Right ventricle myocardium inferior (tissue), 1 donor: ENCODE measurements at places on chromosomes 16 and 17.
A peak's percentile ranks its signal among the peaks of the same experiment; 100 is the strongest.

GRCh38 chr17:73142872-73143381, 21.9 kb upstream of the SSTR2 start:
- DNase-seq = no peak

DNA sequence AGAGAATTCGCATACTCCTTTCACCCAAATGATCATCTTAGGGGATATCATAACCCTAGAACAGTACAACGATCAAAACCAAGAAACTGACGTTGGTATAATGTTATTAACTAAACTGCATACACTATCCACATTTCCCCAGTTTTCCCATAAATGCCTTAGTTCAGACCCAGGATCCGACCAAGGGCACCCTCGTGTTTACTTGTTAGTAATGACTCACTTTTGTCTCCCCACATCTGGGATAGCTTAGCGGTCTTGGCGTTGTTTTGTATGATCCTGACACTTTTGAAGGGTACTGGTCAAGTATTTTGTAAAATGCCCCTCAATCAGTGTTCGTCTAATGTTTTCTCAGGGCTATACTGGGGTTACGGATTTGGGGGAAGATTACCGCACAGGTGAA, 8.0 kb downstream of the HS3ST3A1 start:
- DNase-seq = no peak

DNA sequence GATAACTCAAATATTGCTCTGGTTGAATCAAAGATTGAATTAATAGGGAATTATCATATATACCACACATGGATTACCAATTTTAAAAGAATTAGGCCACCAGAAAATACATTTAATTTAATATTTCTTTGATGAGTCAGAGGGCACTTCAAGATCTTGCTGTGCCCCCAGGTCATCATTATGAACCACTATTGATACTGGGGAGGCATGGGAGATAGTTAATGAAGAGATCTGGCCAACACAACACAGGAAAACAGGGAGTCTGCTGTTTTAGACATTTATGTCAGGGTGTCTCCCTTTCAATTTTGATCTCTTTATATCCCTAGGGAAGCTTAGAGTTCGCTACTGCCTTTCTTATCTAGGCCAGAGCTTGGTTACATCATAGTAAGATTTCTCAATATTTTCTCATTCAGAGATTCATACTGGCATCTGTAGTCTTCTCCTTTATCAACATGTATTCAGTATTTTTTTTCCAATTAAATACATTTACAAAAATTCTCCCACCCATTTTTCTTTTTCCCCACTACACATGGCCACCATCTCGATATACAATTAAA, 158.3 kb upstream of the ZFHX3 start:
- no peak for DNase-seq

GRCh38 chr16:84925092-84925772, 86.1 kb downstream of the ZDHHC7 start:
- DNase-seq = peak; percentile 74

DNA sequence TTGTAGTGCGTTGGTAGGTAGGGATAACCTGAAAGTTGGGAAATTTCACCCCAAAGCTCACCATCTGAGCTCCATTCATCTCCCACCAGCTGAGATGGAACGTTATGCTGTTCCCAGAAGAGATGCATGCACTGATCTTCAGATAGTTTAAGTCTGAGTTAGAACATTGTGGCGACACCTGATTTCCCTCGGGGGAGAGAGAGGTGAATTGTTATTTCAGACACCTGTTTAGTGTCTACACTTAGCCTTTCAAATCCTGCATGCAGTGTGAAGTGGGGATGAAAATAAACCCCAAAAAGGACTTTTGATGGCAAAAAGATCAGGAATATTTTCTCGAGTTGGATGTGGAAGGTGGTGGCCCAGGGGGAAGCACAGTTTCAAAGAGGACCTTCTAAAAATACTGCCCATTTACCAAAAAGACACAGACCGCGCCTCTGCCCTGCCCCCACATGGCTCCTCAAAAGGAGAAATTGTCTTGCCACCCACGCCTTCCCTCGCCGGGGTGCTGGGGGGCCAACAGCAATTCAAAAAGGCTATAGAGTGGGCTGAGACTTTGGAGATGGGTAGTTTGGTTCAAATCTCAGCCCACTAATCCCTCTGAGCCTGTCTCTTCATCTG, 11.4 kb downstream of the CIITA start:
- DNase-seq = no peak

DNA sequence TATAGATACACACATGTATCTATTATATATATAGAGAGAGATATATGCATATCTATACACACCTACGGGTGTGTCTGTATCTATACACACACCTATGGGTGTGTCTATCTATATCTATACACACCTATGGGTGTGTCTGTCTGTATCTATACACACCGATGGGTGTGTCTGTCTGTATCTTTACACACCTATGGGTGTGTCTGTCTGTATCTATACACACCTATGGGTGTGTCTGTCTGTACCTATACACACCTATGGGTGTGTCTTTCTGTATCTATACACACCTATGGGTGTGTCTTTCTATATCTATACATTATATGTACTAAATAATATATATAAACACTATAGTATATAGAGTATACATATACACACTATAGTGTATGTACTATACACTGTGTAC, 738.5 kb downstream of the MAF start:
- DNase-seq = no peak

DNA sequence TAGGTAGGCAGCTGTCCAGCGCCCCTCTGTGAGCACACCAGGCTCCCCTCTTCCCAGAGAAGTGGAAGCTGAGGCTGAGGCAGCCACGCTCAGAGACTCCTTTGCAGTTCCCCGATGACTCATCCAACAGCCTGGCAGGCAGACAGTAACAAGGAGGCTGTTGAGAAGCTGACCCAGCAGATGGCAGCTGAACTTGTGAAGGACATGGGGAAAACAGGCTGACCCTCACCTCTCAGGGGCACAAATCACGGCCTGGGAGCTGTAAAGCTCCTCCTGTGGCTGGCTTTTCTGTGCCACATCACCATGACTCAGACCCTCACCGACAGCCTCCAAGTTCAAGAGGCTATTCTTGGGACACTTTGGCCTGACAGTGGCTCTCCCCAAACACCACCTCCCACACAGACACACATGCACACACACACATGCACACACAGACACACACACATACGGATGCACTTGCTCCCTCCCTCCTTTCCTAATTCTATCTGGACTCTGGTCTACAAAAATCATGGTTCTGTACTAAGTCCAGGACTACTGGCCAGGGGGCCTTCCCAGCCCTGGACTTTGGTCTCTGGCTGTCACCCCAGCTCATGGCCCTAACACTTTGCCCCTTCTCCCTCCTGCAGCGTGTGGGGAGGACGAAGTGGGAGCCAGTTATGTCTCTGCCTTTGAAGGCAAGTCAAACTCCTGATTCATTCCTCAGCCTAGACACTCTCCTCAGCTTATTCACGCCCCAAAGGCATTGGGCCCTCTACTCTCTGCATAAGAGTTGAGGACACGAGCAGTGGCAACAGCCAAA, 23.2 kb downstream of the MAP3K14 start:
- no peak for DNase-seq

DNA sequence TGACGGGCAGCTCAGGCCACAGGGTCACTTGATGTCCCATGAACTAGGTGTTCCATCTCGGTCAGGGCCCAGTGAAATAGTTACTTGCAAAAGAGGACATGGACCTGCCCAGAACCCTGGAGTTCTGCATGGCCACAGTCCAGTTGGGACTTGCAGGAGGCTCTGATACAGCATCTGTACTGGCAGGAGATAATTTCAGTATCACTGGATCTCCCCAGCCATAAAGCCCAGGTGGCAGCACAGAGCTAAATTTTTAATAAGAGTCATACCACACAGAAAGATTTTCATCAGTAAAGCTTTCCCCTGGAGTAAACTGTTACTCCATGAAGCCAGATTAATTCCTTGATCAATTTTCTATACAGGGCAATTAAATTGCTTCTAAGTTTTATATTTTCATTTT, 18.0 kb upstream of the SLC16A5 start:
- no peak for DNase-seq

DNA sequence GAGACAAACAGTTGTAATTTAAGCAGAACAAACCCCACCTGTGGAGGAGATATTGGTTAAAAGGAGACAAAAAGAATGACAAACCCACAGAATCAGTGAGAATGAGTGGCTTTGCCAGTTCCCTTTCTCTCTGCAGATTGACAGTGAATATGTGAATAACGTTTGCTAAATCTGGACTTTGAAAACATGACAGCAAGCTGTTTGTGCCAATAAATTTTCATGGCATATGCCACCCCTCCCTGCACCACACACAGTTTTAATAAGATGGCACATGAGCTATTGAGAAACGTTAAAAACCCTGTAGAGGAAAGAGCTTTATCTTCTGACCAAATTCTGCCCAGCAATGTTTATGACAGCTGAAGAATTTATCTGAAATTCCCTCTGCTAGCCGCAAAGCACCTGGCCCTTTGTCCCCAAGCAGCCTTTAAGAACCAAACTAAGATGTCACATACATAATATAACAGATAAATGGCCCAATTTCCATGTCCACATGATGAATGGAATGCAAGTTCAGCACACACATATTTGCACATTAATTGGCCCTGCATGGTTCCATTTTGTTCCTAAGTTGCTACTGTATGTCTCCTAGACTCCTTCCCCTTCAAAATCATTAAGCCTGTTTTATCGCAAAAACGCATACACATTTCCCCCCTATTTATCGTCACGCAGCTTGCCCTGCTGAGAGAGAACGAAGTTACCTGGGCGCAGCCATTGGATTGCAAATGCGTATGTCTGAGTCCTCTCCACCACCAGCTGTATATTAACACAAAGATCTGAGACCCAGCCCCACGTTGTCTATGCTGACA, 773.5 kb upstream of the EEF2KMT start:
- no peak for DNase-seq

DNA sequence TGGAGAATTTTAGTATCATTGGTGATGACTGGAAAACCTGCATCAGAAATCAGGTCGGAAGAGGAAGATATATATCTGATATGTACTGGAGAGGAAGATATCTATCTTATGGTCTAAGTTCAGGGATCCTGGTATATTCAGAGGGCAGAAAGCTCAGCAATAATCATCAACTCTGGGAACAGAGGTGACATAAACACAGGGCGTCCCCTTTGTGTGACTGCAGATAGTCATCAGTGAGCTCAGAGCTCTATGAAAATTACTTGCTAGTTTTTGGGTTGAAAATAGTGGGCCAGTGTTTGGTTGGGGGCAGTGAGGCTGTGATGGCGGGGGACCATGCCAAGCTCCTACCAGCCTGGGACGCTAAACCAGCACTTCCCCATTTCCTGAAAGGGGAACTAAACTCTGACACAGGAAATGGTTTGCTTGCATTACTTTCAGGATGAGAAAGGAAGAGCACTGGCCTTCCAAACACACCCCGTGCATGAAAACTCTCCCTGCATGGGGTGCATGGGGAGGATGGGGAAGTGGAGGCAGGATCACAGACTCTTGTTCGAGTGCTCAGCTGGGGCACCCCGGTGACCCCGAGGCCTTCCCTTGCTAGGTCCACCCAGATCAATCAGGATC, 15.8 kb downstream of the NOD2 start:
- DNase-seq = no peak

DNA sequence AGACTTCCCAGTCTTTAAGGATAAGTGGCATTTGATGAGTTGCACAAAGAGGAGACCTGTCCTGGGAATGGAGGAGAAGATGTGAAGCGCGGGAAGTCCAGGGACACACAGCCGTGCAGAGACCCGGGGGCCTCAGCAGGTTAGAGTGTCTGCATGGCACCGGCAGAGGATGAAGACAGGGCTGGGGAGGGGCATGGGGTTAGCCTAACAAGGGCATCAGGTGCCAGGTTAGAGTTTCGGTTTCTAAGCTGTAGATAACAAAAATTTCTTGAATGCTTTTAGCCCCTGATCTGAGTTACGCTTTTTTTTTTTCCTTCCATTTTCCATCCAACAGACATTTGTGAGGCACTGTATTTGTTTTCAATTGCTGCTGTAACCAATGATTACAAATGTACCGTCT, 594.3 kb downstream of the MAF start:
- DNase-seq = no peak

DNA sequence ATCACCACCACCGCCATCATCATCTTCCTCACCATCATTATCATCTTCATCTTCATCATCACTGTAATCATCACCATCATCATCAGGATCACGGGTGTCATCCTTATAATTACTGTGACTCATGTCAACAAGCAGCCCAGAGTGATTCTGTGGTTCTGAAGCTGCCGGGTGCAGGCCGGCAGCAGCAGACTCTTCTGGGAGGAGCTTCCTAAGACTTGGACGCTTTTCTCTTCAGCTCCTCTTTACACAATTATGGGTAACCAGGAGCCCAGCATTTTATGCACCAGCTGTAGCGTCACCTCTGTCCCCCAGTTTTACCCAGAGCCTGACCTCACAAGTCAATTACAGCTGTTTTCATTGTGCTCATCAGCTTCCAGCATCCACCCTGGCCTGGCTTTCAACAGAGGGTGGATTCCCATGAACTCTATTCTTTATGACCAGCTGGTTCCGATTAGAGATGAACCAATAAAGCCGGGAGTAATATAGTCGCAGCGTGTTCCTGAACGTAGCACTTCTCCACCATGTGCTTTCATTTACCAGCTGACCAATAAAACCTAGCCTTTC, 275.8 kb downstream of the FOXL1 start:
- no peak for DNase-seq

DNA sequence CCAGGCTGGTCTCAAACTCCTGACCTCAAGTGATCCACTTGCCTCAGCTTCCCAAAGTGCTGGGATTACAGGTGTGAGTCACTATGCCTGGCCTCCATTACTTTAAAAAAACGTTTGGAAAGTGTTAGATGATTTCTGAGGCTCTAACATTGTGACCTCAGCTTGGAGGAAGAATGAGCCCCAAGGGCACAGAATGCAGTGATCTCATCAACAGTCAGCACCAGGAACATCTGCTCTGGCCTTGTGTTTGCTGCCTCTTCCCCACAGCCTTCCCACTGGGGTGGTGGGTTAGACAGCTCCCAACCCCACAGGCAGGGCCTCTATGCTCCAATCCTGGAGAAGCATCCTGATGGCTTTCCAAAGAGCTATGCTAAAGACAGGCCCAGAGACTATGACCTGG, 37.7 kb upstream of the SREBF1 start:
- DNase-seq = no peak

DNA sequence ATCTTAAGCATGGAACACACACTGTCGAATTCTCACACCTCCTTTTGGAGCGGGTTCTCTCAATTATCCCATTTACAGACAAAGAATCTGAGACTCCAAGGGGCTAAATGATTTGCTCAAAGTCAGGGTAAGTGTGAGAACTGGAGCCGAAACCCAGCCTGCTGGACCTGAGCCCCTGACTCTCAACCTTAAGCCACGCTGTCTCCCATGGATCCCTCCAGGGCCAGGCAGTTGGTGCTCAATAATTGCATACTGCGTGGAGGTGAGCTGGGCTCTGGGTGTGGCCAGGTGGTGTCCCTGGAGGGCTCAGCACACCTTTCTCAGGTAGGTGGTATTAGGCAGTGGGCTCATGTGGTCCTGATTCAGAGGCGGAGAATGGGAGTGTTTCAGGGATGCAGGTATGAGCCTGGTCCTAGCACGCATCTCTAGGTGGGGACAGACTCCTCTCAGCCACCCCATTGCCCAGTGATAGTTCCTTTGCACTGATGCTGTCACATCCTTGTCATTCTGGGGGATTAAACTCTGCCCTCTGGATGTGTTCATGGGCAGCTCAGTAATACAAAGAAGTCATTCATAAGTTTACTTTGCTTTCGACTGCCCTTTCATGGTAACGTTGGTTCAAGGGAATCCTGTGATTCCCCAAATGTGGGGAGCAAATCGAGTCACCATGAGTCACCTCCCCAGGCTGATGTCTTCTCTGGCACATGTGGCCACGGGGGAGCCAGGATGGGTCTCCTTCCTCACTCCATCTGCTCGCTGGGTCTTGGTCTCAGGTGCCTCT, 399.5 kb upstream of the TNRC6C start:
- DNase-seq = peak; percentile 15
